ENCODE measurements at places on chromosomes 13 and 19. TPM values are rescaled to one million over a fixed set of nuclear protein-coding genes. Genes with fewer than 3 reads are reported as not detected.

DNA sequence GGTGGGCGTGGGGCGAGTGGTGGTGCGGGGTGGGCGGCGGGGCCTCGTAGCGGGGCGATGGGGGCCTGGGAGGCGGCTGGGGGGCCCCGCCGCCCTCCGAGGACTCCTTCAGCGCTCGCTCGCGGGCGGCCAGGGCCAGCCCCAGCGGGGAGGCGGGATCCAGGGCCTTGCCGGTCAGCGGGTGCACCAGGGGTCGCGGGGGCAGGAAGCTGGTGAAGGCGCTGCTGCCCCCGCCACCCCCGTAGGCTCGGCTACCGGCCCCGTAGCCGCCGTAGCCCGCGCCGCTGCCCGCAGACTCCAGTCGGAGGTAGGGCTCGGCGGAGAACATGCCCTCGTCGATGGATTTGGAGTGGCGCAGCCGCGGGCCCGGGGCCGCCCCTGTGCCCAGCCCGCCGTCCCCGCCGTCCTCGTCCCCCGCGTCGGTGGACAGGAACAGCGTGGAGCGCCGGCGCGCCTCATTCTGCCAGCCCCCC, 18.6 kb downstream of the C19orf81 start:
- no peak for DNase-seq

- no peak for DNase-seq
Observed at GRCh38 chr19:16259385-16260159, 61.9 kb downstream of the AP1M1 start.

GRCh38 chr19:6219586-6220290, 60.0 kb downstream of the MLLT1 start:
- no peak for DNase-seq

- DNase-seq = no peak
Observed at GRCh38 chr19:36019061-36019670, 5.2 kb upstream of the ALKBH6 start.

GRCh38 chr13:76707360-76707759, 178.8 kb downstream of the KCTD12 start:
- DNase-seq = no peak

- no peak for DNase-seq
Observed at GRCh38 chr19:18697680-18698079, 14.2 kb downstream of the CRTC1 start.

GRCh38 chr13:73090116-73090822, 31.5 kb downstream of the KLF5 start:
- no peak for DNase-seq

GRCh38 chr19:2922987-2923386, 21.8 kb downstream of the ZNF77 start:
- no peak for DNase-seq

DNA sequence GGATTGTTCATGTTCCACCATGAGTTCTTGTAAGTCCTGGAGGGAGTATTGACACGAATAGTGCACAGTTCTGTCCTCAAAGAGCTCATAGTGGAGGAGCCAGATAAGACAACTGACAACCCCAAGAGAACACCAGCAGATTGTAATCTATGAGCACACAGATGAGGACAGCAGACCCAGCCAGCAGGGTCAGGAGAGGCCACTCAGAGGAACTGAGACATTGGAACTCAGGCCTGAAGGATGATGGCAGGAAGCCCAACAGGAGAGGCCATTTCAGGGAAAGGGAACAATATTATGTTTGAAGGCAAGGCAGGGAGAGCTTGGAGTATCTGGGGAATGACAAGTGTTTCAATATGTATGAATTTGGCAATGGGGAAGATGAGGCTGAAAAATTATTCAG, 63.7 kb upstream of the IPO5 start:
- DNase-seq = no peak

DNA sequence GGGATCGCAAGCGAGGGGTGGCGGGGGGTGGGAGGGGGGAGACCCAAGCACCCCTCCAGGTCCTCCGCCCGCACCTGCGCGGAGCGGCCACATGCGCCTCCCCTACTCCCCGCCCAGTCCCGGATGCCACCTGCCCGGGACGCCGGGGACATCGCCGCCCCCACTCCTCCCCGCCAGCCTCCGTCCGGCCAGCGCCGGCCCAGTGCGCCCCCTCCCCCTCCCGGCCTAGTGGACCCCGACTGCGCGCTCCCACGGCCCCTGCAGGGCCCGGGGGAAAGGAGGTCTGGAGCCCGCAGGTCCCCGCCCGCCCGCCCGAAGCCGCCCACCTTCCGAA, 263 bp downstream of the RHPN2 start:
- peak; percentile 60 for DNase-seq

GRCh38 chr13:33261387-33262061, 24.0 kb downstream of the STARD13 start:
- no peak for DNase-seq

- no peak for DNase-seq
Observed at GRCh38 chr19:4449022-4449638, 8.5 kb downstream of the UBXN6 start.

- DNase-seq = no peak
Observed at GRCh38 chr13:49308921-49309408, 61.2 kb downstream of the CDADC1 start.

NKG7 gene
- polyA plus RNA-seq = 1.6 TPM

ZNF808 gene
- 25.7 TPM for polyA plus RNA-seq

ZNF587B gene
- 12.1 TPM for polyA plus RNA-seq

ANGPTL8 gene
- polyA plus RNA-seq = 0.74 TPM

MBD3L2 gene
- polyA plus RNA-seq = not detected

PDX1 gene
- not detected for polyA plus RNA-seq

DAND5 gene
- polyA plus RNA-seq = 0.22 TPM

Measured in renal pelvis (tissue), 12 donors.